ENCODE measurements at places on chromosomes 11 and 22. TPM values are rescaled to one million over a fixed set of nuclear protein-coding genes. Genes with fewer than 3 reads are reported as not detected.

Gene SLC22A8
- not detected for total RNA-seq

Gene TPBGL
- under 0.01 TPM for total RNA-seq

Gene TRIM49D1
- not detected for total RNA-seq

Gene CNGA4
- 0.17 TPM for total RNA-seq

Gene FEN1
- 10.0 TPM for total RNA-seq

Gene IGSF22
- not detected for total RNA-seq

Gene SYCE3
- total RNA-seq, result not detected

Gene ANO3
- 4.5 TPM for total RNA-seq

Gene LARGE1
- total RNA-seq, result 23.9 TPM

Gene MUC5B
- not detected for total RNA-seq

Gene MYOD1
- total RNA-seq, result not detected

Gene CCDC15
- 1.3 TPM for total RNA-seq

Gene RFPL1
- not detected for total RNA-seq

Gene PNPLA3
- 5.5 TPM for total RNA-seq

Gene C11orf91
- 0.17 TPM for total RNA-seq

Gene ASCL2
- not detected for total RNA-seq

Gene ASPHD2
- total RNA-seq, result 2.1 TPM

Gene ARHGAP20
- 3.0 TPM for total RNA-seq

Gene PRR33
- total RNA-seq, result not detected

Gene OR5B21
- total RNA-seq, result not detected

Gene POU2AF3
- not detected for total RNA-seq

Gene PHETA2
- 27.2 TPM for total RNA-seq

Gene C11orf97
- not detected for total RNA-seq

Gene C22orf23
- 0.26 TPM for total RNA-seq

Gene SCUBE1
- not detected for total RNA-seq

Gene OR52E6
- total RNA-seq, result not detected

Gene OR52I2
- not detected for total RNA-seq

Gene MIAT
- total RNA-seq, result 0.72 TPM

Gene CATSPERZ
- total RNA-seq, result not detected

Gene CTSW
- total RNA-seq, result not detected

Gene VSIG10L2
- total RNA-seq, result not detected

Gene MAJIN
- not detected for total RNA-seq

Gene GRIA4
- total RNA-seq, result not detected

Gene PHF21B
- under 0.01 TPM for total RNA-seq

Gene CFAP300
- total RNA-seq, result 3.2 TPM

Gene KCNE3
- total RNA-seq, result 2.6 TPM

Gene CD248
- 51.9 TPM for total RNA-seq

Gene SIK2
- total RNA-seq, result 16.0 TPM

Gene MFRP
- not detected for total RNA-seq
